ENCODE measurements at places on chromosomes 3 and 15.

DNA sequence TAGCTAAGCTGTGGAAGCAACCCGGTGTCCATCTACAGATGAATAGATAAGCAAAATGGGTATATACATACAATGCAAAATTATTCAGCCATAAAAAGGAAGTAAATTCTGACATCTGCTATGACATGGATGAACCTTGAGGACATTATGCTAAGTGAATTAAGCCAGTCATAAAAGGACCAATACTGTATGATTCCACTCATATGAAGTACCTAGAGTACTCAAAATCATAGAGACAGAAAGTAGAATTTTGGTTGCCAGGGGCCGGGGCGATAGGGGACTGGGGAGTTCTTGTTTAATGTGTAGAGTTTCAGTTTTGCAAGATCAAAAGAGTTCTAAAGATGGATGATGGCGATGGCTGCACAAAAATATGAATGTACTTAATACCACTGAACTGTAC lies 10.3 kb downstream of the EID1 start:
- DNase-seq, result no peak

DNA sequence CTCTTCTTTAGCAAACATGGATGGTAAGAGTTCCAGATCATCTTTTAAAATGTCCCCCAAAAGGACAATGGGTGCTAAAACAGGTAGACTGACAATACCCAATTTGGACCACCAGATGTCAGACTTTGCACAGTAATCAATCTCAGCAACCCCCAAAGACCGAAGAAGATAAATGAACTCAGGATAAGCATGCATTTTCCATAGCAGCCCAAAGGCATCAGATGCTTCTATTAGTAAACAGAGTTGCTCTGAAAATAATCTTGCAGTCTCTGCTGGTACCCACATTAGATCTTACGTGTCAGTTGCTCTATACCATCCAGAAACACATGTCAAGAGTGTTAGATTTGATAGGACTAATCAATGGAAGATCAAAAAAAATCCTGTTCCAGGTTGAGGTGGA lies 20.6 kb downstream of the MYH15 start:
- peak; percentile 43 for DNase-seq

DNA sequence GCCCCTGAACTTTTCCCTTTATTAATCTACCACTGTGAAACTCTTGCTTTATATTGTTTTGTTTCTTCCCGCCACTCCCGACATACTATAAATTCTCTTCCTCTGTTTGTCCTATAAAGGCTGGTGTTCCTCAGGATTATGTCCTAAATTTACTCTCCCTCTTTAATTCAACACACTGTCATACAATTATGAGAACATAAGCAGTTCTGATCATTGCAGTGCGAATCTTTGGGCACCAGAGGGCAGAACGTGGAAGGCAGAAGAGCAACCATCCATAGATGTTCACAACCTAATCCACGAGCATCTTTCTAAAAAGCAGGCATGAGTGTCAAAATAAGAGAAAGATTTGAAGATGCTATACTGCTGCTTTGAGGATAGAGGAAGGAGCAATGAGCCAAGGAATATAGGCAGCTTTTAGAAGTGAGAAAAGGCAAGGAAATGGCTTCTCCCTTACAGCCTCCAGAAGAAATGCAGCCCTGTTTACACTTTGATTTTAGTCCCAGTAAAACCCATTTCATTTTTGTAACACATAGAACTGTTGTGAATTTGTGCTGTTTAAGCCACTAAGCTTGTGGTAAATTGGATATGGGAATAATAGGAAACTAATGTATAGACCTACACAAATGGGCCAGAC lies 179.4 kb downstream of the GBE1 start:
- DNase-seq, result no peak

GRCh38 chr3:66416556-66417304 lies 84.1 kb downstream of the LRIG1 start:
- no peak for DNase-seq

- DNase-seq, result no peak
Measured at GRCh38 chr15:79060175-79060574, 30.4 kb downstream of the RASGRF1 start.

GRCh38 chr3:4289044-4289443 lies 14.1 kb upstream of the SETMAR start:
- DNase-seq, result no peak

- DNase-seq, result peak; percentile 31
Measured at GRCh38 chr3:48952510-48953118, 34.0 kb downstream of the ARIH2 start.
